Activated naive CD4-positive, alpha-beta T cell treated with Interleukin-2 at 50 U/mL for 16 hours (primary cell): ENCODE measurements at places on chromosomes 11 and 22.

- DNase-seq: no peak
These were observed 9.8 kb downstream of the PDHX start for GRCh38 chr11:34926101-34926830.

DNA sequence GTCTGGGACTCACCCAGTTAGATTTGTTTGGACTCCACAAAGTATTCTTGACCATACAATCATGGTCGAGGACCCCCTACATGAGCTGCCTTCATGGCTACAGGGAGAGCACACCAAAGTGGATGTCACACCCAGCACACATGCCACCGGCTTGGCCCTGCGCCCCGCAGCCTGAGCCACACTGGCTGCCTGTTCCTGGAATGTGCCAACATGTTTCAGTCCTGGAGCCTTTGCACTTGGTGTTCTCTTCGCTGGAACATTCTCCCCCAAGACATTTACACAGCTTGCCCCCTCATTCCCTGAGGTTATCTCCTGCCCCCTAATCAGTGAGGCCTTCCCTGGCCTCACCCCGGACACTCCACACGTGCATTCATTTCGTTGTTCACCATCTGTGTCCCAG lies 46.0 kb downstream of the PPARA start:
- no peak for DNase-seq

GRCh38 chr11:67118181-67118766 lies 789 bp upstream of the KDM2A start:
- DNase-seq: peak; percentile 58

DNA sequence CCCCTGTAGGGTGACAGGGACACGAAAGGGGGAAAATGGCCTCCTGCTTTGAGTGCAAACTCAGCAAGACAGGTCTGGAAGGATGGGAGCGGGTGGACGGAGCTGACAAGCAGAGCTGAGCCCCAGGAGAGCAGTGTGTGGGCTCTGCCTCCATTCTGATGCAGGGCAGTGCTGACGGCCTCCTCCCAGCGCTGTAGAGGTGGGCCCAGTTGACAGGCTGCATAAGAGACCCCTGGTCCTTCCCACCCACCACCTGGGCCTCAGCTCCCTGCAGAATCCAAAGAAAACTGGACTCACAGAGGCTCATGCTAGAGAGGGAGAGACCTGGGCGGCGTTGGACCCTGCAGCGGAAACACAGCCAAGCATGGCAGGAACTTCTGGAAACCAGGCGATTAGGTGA lies 1113.4 kb downstream of the BRD1 start:
- DNase-seq: no peak

DNA sequence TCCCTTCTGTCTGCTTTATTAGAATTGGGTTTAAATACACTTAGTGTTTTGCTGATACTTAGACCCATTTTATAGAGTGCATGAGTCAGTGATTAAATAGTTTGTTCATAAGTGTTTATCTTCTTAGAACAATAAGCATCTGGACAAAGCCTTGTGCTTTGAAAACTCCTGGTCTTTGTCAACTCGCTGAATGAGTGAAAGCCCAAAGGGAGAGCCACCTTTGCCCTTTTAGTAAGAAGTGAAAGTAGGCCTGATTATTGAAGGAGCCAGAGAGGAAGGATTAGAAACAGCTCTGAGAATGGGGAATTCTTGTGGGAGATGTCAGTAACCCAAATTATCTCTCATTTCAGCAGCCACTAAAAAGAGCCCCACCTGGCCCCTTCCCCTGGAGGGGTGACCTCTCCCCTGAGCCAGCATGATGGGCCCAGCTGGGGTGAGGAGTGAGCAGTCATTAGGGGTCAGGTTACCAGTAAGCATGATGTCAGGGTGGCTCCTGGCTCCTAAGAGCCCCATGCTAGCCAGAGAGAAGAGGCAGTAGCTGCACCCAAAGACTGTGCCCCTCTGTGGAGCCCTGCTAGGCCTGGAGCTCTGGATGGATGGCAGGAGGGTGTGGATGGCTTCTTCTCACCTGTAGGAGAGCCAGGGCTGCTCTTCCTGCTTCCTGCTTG lies 125.1 kb upstream of the E2F8 start:
- no peak for DNase-seq
